RPMI8226 (cell line): ENCODE measurements at places on chromosomes 5 and 9.

- no peak for DNase-seq
Measured at GRCh38 chr5:63931836-63932235, 30.4 kb downstream of the HTR1A start.

GRCh38 chr9:127877566-127877998 is at the start of gene AK1:
Gene AK1, minus strand, starts transcription at chr9:127877675. Its CDS starts 3,058 bp downstream, at chr9:127874617.
- DNase-seq = no peak

DNA sequence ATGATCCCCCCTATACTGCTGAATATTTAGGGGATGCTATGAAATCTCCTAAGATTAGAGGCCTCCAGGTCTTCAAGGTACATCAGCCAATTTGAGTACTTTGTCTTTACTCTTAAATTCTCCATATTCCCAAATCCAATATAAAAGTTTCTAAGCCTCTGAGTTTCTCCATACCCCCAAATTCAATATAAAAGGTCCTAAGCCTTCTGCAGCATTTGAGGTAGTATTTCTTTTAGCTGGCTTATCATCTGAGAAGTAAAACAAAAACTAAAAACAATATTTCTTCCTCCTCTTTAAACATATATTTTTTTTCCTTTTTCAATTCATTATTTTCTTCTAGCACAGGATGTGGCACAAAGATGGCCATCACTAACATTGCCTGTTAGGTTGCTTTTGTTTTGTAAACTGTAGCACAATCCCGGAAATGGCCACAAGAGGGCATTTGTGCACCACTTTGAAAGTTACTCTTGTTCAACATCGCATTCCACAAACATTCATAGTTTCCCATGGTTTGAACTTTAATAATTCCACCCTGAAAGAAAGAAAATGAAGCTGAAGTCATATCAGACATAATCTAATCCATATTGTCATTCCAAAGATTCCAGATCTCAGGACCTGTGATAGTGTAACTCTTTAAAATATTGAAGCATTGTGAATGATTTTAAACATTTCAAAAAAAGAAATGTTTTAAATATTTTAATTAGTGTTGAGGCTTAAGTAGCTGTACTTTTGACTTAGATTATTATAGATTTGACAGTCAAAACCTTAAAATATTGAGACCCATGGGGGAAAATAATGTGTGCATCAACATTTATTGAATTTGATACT is 21.0 kb upstream of the SCGB3A2 start:
- peak; percentile 54 for DNase-seq

DNA sequence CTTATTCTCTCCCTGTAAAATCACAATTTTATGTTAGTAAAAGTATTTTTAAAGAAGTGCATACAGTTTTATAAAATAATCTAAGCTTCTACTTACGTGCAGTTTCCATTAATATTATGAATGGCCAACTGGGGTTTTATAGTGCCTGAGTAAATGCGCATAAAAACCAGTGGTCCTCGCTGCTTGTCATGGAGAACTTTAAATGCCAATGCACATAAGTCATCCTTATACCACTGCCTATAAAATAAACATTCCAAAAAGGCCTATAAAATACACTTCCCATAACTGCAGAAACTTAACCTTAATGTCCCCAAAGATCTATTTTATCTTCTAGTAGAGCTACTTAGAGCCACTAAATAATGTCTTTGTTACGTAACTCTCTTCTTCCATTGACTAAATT is 28.5 kb downstream of the GFM2 start:
- no peak for DNase-seq

DNA sequence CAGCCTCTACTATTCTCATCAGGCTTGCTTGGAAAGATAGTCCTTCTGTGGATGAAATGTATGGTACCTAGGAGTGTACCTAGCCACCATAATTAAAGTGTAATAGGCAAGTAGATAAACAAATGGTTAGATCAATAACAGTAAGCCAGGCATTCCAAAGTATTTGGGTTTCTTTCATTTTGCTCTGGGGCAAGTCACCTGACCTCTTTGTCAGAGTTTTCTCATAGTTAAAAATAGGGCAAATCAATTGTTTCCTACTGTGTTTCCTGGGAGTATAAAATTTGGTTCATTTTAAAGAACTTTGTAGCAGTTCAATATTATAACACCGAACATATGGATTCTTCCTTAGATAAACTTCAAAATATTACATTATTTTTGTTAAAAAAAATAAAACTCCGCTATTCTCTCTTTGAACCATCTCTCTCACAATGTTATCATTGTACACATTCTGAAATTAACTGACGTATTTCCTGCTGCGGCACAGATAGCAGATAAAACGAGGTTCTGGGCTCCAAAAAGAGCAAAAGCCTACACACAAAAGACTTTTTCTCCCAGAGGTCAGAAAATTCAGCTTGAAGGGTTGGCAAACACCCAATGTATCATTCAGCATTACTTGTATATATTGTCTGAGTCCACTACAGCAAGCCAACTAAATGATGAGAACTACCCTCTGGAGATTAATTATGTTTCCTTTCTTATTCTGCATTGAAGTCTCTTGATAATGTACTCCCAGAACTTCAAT is 267.9 kb downstream of the COX7C start:
- DNase-seq = no peak

- DNase-seq = no peak
Measured at GRCh38 chr9:72909428-72909827, 43.4 kb downstream of the ALDH1A1 start.

DNA sequence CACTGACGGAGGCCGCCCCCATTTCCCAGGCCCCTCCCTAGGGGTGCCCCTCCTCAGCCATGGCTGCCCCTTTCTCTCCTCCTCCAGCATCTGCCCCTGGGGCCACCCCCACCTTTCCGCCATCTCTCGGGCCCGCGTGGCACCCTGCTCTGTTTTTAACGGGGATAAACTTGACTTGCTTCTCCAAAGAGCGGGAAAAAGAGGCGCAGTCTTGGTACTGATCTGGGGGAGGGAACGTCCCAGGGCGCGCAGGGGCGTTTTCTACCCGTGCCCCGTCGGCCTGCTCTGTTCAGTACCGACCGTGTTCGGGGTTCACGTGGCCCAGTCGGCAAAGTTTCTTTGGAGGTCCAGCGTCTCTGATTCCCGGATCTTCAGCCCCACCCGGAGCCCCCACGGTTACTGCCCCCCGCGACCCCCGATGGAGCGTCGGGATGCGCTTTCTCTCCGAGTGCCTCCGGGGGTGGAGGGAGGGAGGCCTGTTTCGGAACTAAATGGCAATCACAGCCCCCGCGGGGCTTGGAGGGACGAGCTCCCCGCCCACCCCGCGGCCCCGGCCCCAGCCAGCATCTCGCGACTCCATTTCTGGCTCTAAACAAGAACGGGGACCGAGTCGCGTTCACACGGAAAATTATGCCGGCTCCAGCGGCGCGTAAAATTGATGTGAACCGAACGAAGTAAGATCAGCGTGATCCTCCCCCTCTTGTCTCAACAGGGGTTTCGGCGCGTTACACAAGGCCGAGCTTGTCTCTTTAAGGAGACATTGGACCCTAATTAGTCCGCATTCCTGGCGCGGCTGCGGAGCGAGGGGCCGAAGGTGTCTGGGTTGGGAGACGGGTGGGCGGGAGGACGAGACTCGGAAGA is 1.1 kb upstream of the TLE4 start:
- peak; percentile 31 for DNase-seq

- DNase-seq = peak; percentile 87
Measured at GRCh38 chr9:136546697-136547501, 1.1 kb upstream of the NOTCH1 start.

DNA sequence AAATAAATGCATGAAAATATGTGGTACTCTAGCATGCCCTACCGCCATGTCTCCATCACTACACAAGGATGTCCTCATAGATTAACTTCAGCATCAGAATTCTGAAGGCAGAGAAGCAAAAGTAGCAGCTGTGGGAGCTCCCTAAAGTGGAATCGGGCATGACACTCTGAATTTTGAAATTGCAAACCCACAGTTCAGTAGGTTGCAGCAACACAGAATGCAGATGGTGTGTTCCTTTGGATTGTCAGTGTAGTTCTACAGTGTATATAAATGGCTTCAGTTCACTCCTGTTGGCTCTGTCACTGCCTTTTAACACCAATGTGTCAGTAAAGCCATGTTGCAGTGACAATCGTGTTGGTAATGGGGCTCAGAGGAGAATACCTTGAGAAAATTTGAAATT is 973.6 kb upstream of the WWC1 start:
- no peak for DNase-seq

- DNase-seq = peak; percentile 40
Measured at GRCh38 chr9:16681652-16681987, 188.8 kb downstream of the BNC2 start.

GRCh38 chr9:84703793-84704192 is 34.3 kb downstream of the NTRK2 start:
- no peak for DNase-seq

DNA sequence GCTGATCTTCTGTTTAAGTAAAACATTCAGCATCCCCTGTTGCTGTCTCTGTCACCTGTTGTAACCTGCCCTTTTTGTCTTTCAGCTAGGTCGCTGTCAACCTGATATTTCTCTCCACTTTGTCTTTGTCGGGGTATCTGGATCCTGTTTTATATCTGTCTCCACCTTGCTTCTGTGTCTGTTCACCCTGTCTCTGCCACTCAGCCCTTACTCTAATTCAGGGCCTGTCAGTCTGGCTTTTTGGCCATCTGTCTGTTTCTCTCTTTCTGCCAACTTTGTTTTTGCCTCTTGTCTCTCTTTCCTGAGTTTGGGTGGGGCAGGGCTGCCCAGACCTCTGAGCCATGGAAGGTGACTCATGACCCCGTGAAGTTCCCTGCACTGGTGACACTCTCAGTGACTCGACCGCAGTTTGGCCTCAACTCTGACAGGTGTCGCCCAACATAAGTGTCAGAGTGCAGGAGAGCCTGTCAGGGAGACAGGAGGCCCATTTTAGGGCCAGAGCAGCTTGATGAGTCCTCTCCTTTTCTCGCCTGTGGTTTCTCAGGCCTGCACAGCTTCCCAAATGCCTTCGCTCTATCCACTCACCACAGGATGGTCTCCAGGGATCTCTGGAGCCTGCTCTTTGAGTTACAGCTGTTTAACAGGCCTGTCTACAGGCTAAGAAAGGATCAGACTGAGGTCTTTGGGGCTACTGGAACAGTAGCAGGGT is 868 bp downstream of the ZBTB43 start:
- DNase-seq = peak; percentile 92

- DNase-seq = no peak
Measured at GRCh38 chr5:128681764-128682592, 143.9 kb upstream of the FBN2 start.

DNA sequence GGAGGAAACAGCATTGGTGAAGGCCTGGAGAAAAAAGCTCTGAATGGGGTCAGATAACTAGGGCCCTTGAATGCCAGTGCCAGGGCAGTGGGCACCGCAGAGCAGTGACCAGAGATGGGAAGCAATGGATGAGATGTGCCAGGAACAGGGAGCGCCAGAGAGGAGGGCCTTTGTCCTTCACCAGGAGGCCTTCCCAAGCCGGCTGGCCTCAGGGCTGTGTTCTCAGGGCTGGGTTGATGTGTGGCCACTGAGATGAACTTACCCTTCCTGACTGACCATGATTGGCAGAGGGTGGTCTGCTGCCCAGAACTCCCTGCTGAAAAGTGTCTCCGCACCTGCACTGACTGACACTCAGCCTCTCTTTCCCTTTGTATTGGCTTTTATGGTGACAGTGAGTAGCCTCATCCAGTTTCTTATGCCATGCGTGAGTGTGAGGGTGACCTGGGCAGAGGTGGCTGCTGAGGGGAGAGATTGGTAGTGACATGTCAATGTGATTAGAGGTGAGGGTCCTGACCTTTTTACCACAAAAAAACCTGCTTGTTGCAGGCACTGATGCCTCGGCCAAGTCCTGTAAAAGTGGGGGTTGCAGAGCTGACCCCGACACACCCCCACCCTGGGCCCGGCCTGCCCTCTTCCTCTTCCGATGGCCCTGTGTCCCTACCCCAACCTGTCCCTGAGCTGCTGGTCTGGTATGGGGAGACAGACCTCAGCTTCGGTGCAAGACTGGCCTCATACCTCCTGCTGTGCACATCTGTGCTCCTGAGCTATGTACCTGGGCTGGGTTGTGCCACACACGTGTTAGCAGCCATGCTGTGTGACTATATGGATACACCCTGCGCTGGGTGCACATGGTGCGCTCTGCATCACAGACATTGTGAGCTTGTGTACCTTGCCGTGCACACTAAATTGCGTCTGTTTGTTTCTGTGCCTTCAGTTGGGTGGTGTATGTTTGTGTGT is 57.1 kb upstream of the PSD2 start:
- DNase-seq = no peak

DNA sequence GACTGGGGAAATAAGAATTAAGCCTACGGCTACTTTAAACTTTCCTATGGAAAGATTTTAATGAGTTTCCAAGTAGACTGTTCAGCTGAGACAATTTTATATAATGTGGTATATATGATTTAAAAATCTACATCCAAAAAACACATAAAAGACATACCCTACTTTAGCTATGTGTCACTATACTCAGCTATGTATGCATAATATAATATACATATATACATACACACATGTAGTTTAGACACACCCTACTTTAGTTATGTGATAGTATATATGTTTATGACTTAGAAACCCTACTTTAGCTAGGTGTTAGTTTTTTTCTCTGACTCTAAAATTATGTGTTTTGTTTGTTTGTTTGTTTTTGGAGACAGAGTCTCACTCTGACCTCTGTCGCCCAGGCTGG is 100.5 kb upstream of the DAB2 start:
- DNase-seq = no peak

DNA sequence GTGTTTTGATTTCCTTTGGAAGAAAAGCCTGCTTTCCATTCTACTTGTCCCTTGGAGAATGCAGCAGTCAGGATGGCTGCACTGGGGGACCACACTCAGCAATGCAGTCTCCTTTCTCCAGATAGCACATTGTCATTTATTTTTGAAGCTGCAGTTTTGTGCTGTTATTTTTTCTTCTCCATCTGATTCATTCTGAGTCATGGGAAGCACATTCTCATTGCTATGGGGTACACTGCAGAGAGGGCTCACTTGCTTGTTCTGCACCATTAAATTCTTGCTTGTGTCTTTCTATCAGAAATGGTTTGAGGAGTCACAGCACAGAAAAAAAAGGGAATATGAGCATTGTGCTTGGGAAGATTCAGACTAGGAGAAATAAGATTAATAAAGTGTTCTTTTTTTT is 39.7 kb upstream of the POC5 start:
- DNase-seq = no peak

- DNase-seq = no peak
Measured at GRCh38 chr5:165805756-165806155, 2300.3 kb downstream of the MAT2B start.

DNA sequence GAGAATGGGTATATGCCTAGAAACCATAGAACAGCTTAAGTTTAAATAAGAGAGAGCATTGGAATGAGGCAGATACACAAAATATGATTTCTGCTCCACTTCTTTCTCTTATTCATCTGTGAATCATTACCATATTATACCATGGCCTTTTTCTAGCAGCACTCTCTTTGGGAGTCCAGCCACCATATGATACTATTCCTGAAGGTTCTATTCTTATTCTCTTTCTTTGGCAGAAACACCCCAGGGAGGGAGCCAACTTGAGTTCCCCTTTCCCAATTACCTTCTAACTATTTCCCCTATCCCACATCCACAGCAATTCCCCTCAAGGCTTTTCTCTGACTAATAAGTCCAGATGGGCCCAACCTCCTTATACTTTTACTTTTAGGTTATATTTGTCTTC is 55.9 kb downstream of the NDUFAF2 start:
- no peak for DNase-seq
